HFF-Myc (cell line): ENCODE measurements at places on chromosomes 4 and X.

DNA sequence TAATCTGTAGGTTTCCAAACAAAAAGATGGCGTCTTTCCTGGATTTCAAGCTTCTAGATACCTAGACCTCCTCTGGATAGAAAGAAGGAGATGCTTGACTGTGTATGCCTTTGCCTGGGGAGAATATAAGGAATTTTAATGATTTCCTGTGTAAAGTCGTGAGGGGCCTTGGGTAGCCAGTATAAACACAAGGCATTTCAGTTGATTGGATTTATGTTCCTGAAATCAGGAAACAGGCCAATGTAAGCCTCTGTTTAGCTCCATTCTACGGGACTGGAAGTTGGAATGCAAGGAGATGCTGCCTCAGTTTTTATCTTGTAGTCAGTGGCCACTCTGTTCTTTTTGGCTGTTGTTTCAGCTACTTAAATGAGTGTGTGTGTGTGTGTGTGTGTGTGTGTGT lies 137.2 kb downstream of the GUCY2F start:
- no peak for DNase-seq

DNA sequence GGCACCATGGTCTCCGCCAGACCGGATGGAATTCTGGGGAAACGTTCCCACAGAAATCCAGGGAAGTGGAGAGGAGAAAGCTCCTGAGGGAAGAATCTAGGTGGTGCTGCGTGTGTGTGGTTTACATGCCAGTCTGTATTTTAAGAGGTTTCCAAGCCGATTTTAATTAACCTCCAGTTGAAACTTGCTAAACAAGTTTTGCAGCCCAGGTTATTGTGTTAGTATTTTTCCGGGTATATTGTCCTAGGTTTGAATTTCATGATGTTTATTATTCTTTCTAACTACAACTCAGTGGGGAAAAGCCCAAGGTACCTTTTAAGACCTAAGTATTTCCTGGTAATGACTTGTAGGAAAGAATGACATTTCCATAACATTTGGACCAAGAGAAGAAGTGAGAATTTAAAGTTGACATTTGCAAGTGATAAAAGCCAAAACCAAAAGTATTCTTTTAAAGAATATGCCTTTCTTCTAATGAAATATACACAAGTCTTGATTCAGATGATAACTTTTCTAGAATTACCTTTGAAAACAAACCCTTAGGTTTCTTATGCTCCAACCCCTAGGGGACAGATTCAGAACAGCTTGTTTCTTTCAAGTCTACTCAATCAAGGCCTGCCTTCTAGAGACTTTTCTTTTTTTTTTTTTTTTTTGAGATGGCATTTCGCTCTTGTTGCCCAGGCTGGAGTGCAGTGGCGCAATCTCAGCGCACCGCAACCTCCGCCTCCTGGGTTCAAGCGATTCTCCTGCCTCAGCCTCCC lies 14.6 kb downstream of the SAT1 start:
- no peak for DNase-seq

- DNase-seq, result no peak
Measured at GRCh38 chrX:2632533-2633504, 58.3 kb upstream of the CD99 start.

DNA sequence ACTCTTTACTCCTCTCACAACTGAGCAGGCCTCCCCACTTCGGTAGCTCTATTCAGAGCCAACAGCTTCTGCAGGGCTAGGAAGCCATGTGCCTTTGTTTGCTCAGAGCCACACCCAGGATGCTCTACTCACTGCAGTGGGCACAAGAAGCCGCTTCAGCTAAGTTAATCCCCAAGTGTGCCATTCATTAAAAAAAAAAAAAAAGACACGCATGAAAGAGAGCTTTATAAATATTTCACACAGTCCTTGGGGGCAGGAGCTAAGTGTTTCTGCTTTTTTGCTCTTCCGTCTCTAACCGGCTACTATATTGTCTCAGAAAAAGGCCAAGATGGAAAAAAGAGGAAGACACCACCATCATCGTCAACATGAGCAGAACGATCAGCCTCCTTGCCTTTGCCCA lies 8.1 kb downstream of the CRMP1 start:
- DNase-seq, result no peak

DNA sequence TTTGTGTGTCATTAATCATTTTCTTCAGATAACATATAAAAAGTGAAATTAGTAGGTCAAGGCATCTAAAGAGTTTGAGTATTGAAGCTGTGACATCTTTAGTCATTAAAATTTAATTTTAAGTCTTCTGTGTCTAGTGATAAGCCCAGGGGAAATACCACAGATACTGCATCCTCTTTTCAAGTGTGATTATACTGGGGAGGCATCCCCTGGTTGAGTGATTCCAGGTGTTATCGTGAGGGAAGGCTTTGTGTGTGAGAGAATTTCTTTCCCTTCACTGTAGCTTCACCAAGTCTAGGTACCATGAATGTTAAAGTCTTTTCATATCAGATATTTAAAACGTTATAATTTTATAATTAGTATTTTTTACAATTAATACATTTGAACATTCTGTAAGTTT lies 193.4 kb downstream of the FRAS1 start:
- DNase-seq, result no peak

- peak; percentile 43 for DNase-seq
Measured at GRCh38 chr4:87011340-87012034, 76.7 kb downstream of the AFF1 start.

DNA sequence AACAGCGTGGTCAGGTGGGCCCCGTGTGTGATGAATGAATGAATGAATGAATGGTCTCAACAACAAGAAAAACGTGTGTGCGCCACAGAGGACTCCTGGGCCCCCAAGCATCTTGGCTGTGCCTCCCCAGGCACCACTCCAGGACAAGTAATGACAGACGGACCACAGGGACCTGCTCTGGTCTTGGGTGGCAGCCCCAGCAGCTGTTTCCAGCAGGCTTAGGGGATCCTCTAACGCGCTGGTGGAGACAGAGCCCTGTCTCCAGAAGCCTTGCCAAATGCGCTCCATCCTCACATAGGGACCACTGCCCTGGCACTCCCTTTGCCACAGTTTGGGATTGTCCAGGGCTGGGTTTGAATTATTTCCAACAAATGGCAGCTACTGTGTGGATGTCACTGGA lies 39.1 kb downstream of the PSAPL1 start:
- no peak for DNase-seq

DNA sequence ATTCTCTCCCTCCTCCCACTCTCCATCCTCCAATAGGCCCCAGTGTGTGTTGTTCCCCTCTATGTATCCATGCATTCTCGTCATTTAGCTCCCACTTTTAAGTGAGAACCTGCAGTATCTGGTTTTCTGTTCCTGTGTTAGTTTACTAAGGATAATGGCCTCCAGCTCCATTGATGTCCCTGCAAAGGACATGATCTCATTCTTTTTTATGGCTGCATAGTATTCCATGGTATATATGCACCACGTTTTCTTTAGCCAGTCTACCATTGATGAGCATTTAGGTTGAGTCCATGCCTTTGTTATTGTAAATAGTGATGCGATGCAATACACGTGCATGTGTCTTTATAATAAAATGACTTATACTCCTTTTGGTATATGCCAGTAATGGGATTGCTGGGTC lies 100.3 kb upstream of the USP9X start:
- DNase-seq, result no peak

GRCh38 chr4:105075045-105075444 lies 71.6 kb upstream of the TET2 start:
- no peak for DNase-seq

DNA sequence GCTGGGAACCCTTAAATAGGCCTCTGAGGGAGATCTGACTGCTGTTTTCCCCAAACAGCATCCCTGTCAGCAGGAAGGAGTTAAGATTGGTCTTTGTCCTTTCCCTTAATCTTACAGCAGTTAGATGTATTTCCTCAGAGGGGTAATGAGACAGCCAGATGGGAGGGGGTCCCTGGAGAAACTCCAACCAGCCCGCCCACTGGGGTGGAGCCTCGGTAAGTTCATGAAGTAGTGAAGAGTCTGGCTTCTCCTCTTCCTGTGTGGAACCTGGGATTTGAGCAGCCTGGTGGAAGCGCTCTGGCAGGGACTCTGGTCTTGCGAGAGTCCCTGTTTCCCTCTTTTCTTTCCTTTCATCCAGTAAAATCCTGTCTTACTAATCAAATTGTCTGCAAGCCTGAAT lies 330.0 kb downstream of the TLL1 start:
- no peak for DNase-seq

DNA sequence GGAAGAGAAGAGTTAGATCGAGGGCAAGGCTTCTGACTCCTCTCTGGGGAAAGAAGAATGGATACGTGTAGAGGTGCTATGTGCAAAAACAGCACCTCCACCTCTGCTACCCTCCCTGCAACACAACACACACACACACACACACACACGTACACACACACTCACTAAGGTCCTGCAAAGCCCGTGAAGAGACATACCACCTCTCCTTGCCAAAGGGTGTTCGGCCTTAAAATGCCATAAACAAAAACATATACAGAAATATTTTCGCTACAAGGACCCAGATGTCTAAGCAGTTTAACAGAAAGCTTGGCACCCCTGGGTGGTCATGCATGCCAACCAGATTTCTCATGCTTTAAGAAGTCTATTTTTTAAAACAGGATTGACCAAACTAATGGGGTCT lies 1.5 kb downstream of the TIFA start:
- no peak for DNase-seq

DNA sequence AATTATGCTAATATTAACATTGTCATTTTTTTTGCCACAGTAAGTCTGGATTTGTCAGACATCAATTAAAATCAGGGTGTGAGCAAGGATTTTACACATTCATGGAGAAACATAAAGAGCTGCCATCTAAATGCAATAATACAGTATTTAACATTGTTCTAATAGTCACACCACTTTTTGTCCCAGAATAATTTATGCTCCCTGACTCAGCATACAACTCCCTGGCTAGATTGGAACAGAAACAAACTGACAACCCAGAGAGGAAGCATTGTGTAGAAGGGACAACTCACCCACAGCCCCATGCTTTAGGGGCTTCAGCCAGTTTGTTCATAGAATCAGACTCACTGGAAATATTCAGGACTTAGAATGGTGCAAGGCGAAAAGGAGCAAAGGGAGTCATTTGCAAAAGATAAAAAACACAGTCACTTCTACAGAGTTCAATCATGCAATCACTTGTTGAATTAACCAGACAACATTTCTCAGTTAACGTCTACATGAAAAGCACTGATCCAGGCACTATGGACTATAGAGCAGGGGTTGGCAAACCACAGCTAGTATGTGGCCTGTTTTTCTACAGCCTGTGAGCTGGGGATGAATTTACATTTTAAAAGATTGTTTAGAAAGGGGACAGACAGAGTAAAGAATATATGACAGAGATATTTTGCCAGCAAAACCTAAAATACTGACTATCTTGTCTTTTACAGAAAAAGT lies 26.4 kb upstream of the SEC24B start:
- DNase-seq, result no peak

DNA sequence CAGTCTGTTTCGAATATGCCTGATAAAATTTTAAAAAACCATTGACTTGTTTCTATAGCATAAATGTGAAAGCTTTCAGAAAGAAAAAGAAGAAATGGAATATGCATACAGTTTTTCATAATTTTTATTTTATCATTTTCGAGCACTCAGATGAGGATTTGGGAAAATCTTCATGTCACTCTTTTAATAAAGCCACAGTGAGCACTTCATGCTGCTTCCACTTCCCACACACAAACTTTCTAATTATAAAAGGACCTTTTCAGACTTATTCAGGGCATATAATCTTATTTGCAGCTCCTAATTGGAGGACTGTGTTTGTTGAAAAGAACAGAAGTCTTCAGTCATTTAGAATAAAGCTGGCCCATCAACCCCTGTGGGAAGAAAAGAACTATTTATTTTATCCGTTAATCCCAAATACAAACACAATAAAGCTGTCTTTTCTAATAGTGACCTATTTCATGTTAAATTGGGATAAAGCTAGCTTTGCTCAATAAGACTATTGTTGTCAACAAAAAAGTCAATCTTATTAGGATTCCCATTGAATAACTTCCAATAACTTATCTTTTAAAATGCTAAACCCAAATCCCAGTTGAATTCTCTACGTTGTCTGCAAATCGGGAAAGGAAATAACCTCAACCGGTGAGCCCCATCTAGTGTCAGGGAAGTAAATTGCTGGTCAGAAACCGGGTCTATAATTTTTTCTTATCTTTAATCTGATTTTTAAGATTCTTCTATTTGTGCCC lies 211.5 kb downstream of the PDGFRA start:
- DNase-seq, result no peak

GRCh38 chr4:76216524-76216923 lies 2.9 kb upstream of the SCARB2 start:
- DNase-seq, result no peak

DNA sequence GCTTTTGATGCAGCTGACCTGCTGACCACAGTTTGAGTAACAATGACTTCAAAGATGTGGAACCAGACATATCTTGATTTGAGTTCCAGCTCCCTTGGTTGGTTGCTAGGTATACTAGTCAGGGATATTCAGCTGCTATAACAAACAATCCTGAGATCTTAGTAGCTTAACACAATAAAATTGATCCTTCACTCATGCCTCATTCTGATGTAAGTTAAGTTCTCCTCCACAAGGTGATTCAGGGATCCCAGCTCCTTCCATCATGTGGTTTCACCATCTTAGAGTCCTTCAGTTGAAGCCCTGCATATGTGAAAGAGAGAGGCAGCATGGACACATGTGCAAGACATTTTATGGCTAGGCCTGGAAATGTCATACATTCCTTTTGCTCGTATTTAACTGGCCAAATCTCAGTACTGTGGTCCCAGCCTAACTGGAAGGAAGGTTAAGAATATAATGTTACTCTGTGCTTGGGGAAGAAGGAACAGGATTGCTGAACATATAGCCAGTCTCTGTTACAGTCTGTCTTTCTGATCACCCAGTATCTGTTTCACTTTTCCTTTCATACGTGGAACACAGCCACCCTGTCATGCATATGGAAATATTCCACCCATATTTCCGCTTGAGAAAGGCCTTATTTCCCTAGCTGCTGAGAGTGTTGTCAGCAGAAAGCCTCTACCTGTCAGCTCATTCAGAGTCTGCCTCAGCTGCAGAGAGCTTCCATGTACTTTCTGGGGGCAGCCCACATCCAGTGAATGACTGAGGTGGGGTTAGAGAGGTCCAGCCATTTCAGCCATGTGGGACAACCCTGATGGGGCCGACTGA lies 7.1 kb downstream of the SMIM9 start:
- DNase-seq, result no peak

GRCh38 chr4:7068883-7069282 lies 1.0 kb upstream of the GRPEL1 start:
- no peak for DNase-seq

GRCh38 chrX:38249965-38250364 lies 29.3 kb upstream of the SRPX start:
- DNase-seq, result no peak
